ENCODE measurements at places on chromosomes 1 and 21.

GRCh38 chr1:28002600-28002999 is 42.8 kb downstream of the XKR8 start:
- no peak for DNase-seq

- DNase-seq = no peak
These were observed 2.2 kb downstream of the AVPR1B start for GRCh38 chr1:206114692-206115640.

- no peak for DNase-seq
These were observed 2.6 kb upstream of the CSTB start for GRCh38 chr21:43778469-43779335.

DNA sequence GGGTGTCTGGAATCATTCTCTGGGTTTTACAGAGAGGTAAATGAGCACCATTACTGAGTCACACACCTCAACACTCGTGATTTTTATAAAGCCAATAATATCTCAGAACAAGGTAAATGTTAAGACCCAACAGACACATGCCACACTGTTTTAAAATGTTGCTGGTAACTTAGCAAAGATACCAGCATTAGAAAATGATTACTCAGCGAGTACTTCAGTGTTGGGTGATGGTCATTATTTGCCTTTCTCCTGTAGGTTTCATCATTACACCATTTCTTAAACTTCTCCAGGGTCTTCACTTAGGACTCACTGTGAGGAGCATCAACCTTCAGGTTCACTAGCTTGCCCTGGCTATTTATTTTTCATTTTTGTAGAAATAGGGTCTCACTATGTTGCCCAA is 6.9 kb upstream of the C4BPB start:
- no peak for DNase-seq

GRCh38 chr1:79777481-79778219 is 771.1 kb upstream of the ADGRL4 start:
- DNase-seq = no peak
